ENCODE measurements at places on chromosomes 6 and 20. TPM values are rescaled to one million over a fixed set of nuclear protein-coding genes. Genes with fewer than 3 reads are reported as not detected.

The ZNF311 gene
- 0.20 TPM for total RNA-seq

The BPIFB4 gene
- total RNA-seq: not detected

The TRIM31 gene
- total RNA-seq: not detected

The GSTA3 gene
- not detected for total RNA-seq

The IDH3B gene
- 128 TPM for total RNA-seq

The HNF4A gene
- total RNA-seq: not detected

The AVP gene
- total RNA-seq: not detected

The GCNT2 gene
- 34.4 TPM for total RNA-seq

The C4B gene
- 0.69 TPM for total RNA-seq

The EPHA7 gene
- total RNA-seq: 0.06 TPM

The NCR2 gene
- total RNA-seq: not detected

All from NCI-H460 (cell line).